PC-3 (cell line): ENCODE measurements at places on chromosomes 1 and 21. TPM values are rescaled to one million over a fixed set of nuclear protein-coding genes. Genes with fewer than 3 reads are reported as not detected.
A peak's percentile ranks its signal among the peaks of the same experiment; 100 is the strongest.

- peak; percentile 25 for DNase-seq
Observed at GRCh38 chr1:48341221-48341620, 118.7 kb downstream of the SLC5A9 start.

GRCh38 chr1:31585736-31586365, 9.5 kb downstream of the TINAGL1 start:
- DNase-seq = no peak

DNA sequence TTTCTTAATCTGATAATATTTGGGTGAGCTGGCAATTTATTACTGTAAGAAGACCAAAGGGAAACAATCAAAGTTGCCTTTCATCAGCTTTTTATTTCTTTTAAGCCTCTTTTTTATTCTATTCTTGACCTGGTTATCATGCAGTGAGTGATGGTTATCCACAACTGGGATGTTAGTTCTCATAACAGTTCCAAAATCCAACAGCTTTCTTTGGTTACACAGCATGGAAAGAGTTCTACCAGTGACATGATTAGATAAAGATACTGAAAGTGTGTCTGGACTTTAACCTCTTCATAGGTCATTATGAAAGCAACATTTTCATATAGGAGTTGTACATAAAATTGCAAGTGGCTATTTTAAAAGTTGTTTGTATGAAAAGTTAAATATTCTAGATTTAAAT, 163.0 kb downstream of the SYT2 start:
- DNase-seq = no peak

- DNase-seq = peak; percentile 51
Observed at GRCh38 chr1:53112271-53112774, 30.1 kb downstream of the SLC1A7 start.

FAM72C gene
- total RNA-seq = 4.3 and 7.3 TPM in 2 replicates

DNA sequence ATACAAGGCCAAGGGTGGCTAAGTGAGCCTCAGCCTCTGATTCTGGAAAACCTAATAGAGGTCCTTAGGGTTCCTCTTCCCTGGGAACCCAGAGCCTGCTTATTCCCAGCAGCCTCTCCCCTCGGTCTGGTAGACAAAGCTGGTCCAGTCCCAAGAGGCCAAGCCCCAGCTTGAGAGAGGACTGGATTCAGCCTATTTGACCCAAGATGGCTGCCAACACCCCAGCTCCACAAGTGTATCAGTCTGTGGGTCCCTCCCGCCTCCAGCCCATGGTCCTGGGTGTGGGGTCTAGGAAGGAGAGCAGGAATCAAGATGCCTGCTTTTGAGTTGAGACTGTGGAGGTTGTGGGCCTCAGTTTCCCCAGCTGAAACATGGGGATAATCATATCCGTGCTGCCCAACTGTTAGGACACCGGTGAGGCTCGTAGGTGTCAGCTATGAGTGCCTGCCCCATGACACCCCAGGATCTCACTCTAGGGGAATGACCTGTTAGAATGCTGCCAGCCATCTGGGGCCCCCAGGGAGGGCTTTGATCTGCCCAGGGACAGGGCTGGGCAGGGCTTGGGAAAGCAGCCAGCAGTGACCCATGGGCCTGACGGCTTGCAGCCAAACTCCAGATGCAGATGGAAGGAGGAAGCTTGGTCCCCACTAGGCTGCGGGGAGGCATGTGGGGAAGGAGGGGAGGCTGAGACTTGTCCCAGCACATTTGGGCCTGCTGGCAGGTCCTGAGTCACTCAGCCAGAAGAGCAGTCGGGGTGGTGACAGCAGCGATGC, 45.4 kb downstream of the NUAK2 start:
- no peak for DNase-seq

DNA sequence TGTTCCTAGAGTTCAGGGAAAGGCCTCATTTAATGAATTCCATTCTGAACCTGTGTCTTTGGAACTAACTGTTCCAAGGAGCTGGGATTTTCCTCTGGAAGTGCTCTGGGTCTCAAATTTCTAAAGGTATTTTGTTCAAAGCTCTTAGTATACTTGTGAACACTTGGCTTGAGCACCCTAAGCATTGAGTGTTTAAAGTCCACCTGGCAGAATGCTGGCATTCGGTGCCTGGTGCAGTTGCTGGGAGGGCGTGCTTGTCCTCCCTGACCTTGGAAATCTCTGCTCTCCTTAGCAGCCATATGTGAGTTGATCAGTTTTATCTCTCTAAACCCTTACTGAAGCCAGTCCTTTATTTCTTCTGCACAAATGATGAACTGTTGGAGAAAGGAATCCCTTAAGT, 3.0 kb downstream of the MTARC2 start:
- no peak for DNase-seq

TPTE gene
- not detected in 2 replicates for total RNA-seq

DNA sequence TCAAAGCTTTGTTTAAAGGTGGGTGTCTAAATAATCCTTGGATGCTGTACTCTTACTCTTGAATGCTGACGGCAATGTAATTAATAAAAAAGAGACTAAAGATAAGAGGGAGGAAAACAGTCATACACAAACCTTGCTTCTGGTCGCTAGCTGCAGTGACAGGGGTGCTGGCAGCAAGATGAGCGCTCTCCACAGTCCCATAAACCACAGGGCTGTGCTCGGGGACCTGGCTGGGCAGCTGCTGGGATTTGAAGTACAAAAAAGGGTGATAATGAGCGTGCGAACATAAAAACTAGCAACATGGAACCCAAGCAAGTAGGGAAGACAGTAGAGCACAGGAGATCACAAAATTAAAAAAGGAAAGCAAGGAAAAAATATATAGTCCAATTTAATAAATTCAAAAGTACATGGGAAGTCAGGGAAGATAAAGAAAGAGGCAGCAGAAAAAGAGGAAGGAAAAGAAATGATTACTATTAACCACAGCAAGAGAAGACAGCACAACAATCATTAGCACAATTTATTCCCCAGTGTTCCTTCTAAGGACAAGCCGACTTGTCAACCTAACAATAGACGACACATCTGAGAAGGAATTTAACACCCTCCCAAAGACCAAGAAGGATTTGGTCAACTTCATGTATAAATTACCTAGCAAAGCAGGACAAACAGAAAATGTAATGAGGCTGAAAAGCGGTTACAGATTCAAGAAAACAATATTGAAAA, 162.9 kb upstream of the HP1BP3 start:
- no peak for DNase-seq

GRCh38 chr1:210685295-210685650, 356.6 kb downstream of the HHAT start:
- no peak for DNase-seq

KIF17 gene
- 0.33 and 2.8 TPM in 2 replicates for total RNA-seq

GRCh38 chr1:9438431-9439073, 100.7 kb upstream of the SLC25A33 start:
- DNase-seq = peak; percentile 51

DNA sequence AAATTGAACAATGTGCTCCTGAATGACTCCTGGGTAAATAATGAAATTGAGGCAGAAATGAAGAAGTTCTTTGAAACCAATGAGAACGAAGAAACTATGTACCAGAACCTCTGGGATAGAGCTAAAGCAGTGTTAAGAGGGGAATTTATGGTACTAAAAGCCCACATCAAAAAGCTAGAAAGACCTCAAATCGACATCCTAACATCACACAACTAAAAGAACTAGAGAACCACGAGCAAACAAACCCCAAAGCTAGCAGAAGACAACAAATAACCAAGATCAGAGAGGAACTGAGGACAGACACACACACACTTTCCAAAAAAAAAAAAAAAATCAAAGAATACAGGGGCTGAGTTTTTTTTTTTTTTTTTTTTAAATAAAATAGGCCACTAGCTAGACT, 564.2 kb downstream of the SMYD3 start:
- DNase-seq = no peak

DNA sequence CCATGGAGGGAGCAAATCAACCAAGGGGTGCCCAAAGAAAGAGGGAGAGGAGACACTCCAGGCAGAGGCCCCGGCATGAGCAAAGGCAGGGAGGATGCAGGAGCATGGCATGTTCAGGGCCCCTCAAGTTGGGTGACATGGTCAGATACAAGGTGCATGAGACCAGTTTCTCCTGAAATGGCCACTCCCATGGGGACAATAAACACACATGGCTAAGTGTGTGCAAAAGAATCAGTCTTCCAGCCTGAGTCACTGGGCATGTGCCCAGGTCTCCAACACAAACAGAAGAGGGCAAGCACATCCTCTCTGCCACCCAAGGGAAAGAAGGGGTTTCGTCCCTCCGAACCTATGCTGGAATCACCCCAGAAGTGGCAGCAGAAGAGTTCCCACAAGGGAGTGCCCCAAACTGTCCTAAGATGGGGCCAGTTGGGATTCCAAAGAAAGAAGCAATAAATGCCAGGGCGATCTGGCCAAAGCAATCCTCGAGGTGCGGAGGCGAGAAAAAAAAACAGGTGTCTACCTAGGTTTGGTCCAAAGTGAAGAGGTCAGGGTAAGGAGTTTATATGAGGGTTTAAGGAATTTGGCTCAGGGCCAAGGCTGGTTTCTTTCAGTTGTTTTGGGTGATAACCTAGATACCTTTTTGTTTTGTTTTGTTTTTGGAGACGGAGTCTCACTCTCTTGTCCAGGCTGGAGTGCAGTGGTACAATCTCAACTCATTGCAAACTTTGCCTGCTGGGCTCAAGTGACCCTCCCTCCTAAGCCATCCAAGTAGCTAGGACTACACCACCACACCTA, 13.2 kb downstream of the CASP9 start:
- peak; percentile 46 for DNase-seq

DNA sequence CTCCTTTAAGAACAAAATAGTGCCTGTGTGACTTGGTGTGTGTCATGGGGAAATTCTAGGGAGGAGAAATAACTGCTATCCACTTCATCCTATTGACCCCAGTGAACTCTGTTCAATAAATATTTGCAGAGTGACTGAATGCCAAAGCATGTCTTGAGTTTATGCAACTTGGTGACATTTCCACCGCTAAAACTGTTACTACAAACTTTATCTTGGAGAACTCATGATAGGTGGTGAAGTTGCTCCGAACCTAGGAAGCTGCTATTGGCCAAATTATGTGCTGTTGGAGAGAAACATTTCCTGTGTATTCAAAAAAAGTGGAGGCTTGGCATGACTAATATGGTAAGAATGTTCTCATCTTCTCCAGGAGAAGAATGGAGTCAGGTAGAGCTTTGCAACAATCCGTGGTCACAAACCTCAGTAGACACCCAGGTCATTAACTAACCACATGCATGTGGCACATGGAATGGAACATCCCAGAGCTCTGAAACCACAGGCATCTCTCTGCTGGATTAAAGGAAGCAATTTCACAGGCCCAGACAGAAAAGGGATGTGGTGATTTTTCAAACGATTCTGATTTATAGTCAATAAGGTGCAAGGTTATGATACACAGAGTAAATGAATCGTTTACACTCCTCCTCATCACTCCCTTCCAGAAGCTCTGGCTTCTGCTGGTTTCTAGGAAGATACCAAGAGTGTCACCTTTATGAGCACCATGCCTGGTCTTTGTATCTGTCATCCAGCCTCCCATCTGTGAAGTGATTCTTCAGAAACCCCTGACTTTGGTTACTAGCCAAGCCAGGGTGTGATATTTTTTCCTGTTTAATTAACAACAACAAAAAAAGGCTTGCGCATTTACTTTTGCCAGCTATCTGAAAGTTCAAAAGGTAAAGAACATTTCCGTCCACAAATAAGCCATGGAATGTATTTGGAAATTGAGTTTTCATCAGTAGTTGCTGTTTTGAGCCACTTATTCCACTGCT, 361.1 kb downstream of the TGFB2 start:
- peak; percentile 100 for DNase-seq

VAMP4 gene
- 5.2 and 7.2 TPM in 2 replicates for total RNA-seq

GJC2 gene
- total RNA-seq = 1.2 and 2.2 TPM in 2 replicates

ASTN1 gene
- total RNA-seq = not detected in 2 replicates

SV2A gene
- not detected in 2 replicates for total RNA-seq

NFIA gene
- total RNA-seq = 5.2 and 12.7 TPM in 2 replicates

DNA sequence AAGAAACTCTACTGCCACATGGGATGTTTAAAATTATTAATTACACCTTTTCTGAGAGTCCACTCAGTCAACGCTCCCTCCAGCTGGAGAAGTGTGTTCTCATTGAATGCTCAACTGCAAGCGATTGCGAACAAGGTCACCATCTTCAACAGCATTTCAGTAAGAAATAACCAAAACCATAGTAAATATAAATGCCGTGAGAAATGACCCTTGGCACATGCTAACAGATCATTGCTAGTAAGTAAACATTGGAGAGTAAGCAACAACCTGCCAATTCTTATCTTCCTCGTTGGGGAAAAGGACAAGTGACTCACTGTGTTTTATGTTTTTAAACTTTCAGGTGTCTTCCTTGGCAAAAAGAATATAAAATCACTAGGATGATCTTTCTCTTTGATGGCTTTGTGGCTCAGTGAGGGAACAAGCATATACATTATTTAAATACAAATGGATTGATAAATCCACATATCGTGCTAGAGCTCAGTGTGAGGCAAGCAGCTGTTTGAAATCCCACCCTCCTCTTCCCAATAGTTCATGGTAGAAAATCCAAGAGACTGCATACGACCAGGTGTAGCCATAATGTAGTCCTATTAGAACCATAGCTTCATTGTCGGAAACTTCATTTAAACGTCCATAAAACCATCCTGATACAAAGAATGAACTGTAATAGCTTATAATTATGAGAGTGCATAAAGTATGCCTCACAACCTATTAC, 214.6 kb downstream of the GRIK1 start:
- DNase-seq = peak; percentile 24

GRCh38 chr1:28855046-28855445, 43.1 kb downstream of the OPRD1 start:
- no peak for DNase-seq

DNA sequence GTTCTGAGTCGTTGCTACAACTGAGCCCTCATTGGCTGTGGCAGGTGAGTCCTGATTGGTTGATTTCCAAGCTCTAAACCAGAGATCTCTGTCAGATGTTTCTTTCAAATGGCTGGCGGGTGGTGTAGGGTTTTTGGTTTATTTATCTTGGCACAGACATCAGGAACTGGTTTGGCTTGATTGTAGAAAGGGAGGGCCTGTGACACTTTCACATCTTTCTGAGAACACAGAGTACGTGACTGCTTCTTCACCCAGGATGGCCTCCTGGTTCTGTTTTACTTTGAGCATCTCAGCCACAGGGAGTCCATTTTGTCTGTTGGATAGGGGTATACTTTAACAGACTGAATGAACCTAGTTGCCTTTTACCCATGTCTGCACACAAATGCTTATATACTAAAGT, 89.4 kb upstream of the GPR52 start:
- peak; percentile 17 for DNase-seq

GRCh38 chr1:50417946-50418599, 5.2 kb downstream of the DMRTA2 start:
- no peak for DNase-seq

ASCL5 gene
- 2.4 and 3.1 TPM in 2 replicates for total RNA-seq

C1orf185 gene
- total RNA-seq = not detected in 2 replicates

- no peak for DNase-seq
Observed at GRCh38 chr1:236718328-236718727, 32.0 kb downstream of the ACTN2 start.

C1orf21 gene
- total RNA-seq = 1.3 and 7.3 TPM in 2 replicates

LAPTM5 gene
- total RNA-seq = not detected in 2 replicates

LCE2C gene
- not detected in 2 replicates for total RNA-seq

DNA sequence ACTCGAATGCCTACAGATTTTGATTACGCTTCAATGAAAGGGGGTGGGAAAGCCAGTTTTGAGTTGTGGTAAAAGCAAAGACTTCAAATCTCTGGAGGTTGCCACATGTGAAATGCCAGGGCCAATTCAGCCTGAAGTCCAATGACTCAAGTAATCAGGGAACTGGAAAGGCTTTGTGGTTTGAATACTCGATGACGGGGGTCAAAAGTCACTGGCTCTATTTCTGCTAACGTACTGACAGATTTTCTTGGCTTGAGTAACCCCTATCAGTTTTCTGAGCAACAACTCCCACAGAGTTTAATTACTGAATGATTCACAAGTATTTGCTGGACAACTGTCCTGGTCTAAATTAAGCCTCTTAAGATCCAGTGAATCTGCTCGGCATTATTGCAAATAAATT, 152.2 kb downstream of the SIPA1L2 start:
- DNase-seq = peak; percentile 99

- DNase-seq = no peak
Observed at GRCh38 chr21:41596241-41596925, 88.4 kb upstream of the TMPRSS2 start.
